Upper lobe of right lung (tissue), 1 donor: ENCODE measurements at places on chromosomes 5 and 9. TPM values are rescaled to one million over a fixed set of nuclear protein-coding genes. Genes with fewer than 3 reads are reported as not detected.

Gene SKIC3
- 68.7 TPM for total RNA-seq

Gene SH3RF2
- total RNA-seq: 12.4 TPM

Gene ARAP3
- total RNA-seq: 42.4 TPM

Gene RRAGA
- 71.4 TPM for total RNA-seq

Gene TAF11L10
- total RNA-seq: not detected

Gene RLN2
- not detected for total RNA-seq

Gene CCDC112
- total RNA-seq: 6.6 TPM

Gene NR6A1
- total RNA-seq: 4.0 TPM

Gene CPLANE1
- 18.7 TPM for total RNA-seq

Gene HSPB3
- total RNA-seq: 1.1 TPM

Gene MRPL36
- 29.4 TPM for total RNA-seq

Gene GARNL3
- 8.0 TPM for total RNA-seq

Gene PCDHB16
- total RNA-seq: 4.1 TPM

Gene SV2C
- 0.32 TPM for total RNA-seq

Gene SPATA31A3
- total RNA-seq: not detected

Gene SLC4A9
- total RNA-seq: 0.23 TPM

Gene CDHR2
- 0.35 TPM for total RNA-seq

DNA sequence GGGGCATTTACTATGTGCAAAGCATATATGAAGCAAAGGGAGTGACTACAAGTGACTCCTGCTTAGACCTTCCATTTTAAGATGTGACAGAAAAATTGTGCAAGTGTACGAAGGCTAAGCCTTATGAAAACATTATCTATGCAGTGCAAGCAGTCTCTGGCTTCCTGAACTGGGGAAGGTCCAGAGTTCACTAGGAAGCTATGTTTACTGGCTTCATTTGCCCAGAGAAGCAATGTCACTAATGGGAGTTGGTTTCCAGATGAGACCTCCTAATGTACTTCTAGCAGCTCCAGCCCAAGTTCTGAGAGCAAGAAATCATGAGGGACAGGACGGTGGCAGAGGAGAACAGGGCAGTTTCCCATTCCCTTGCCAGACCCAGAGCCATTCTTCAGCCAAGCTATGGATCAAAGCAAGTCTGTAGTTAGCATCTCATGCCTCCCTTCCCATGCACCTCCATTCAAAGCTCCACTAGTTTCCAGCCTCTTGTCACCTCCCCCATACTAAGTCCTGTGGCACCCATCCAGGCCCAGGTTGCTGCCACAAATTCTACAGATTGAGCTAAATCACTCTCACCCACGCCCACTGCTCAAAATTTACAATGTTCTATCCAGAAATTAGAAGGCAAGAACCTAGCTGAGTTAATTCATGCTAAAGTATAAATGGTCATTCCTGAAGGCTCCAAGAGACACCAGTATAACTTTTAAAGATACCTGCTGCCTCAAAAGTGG lies 21.8 kb downstream of the MCTP1 start:
- no peak for DNase-seq

DNA sequence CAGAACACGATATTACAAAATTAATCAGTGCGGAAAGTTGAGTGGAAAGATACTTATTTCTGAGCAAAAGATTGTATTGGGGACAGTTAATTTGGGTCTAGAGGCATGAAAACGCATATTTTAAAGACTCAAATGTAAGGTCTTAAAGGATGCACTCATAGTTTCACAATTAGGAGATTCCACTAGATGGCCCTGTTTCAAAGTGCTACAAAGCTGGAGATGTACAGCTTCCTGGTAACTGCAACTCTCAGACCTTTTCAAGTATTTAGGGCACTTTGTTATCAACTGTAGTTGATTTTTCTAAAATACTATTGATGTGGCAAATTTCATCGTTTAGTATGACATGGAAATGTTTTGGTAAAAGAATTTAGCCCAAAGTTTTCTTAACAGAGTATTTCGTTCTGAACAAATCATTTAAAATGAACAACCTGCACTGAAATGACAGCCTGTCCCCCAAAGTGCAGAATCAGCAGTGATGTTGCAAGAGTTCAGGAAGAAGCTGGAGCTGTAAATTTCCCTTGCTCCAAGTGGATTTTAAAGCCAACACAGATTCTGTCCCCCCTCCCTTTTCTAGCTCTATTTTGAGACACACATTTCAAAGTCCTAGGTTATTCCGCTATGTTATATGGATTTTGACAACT lies 16.2 kb upstream of the NDUFB6 start:
- no peak for DNase-seq

- DNase-seq: no peak
Observed at GRCh38 chr9:126320158-126320922, 6.3 kb upstream of the MVB12B start.

- no peak for DNase-seq
Observed at GRCh38 chr9:21591221-21592062, 109.3 kb upstream of the IFNE start.

- no peak for DNase-seq
Observed at GRCh38 chr9:136975644-136976043, 1.7 kb upstream of the PTGDS start.

- no peak for DNase-seq
Observed at GRCh38 chr5:125421006-125421405, 674.6 kb upstream of the ZNF608 start.

DNA sequence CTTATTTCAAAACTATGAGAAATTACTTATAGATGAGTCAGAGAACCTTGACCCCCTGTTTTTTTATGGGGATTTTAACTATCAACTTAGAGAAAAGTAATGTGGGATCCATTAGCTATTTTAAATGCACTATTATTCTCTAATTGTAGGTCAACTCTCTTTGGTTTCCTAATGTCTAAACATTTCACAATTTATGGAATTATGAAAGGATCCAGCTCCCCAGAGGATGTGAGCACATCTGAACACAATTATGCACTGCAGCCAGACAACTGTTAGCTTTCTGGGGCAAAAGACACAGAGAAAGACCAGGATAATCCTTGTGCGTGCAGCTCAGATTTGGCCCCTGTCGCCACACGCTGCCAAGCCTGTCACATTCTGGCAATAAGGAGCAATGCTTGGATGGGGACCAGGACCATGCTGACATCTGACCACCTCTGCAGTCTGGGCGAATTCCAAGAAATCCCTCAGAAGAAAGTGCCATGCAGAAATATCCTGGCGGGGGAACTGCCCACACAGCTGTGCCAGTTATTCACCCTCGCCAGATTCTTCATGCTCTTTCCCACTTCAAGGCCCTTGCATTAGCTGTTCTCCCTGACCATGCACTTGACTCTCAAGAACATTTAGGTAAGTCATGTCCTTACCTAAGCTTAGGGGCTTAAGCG lies 22.2 kb upstream of the CMBL start:
- DNase-seq: no peak

GRCh38 chr5:103424026-103424425 lies 138.6 kb downstream of the NUDT12 start:
- no peak for DNase-seq

GRCh38 chr9:78131969-78132700 lies 100.5 kb upstream of the GNAQ start:
- no peak for DNase-seq

DNA sequence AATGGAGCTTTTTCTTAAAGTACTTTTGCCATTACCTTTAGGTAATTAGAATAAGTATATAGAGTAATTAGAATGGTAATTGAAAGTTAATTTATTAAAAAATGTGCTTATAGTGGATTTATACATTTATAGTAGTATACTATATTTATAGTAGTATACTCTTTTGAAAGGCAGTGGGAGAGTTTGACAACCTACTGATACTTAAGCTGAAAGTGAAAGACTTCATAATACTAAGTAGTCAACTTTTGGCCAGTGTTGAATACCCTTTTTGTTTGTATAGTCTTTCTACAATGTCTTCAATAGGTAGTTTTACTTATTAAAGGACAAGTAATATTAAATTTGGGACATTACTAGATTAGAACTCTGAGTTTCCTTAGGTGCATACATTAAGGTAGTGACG lies 12.9 kb downstream of the SREK1 start:
- DNase-seq: no peak

DNA sequence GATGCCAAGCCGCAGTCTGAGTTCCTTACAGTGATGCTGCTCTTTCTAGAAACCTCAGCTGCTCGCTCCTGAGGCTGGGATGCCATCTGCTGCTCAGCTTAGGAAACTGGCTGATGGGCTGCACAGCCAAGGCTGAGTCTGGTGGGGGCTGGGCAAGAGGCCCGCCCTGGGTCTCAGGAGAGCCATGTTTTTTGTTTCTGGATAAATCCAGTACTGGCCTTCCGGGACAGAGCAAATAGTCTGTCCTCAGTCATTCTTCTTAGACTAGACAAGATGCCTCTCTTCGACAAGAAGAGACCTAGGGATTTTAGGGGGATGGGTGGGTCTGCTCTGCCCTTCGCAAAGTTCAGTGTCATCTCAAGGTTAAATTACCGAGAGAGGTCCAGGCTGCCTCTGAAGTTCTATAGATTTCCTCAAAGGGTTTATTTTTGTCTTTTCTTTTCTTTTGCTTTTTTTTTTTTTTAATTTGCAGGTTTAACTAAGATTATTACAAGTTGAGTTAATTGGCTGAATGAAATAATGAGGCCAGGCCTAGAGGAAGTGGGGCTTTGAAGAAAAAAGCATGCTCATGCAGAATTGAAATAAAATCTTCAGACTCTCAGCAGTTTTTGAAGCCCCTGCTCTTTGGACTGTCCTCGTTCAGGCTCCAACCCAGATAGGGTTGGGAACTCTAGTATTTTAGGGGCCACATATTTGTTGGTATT lies 30.6 kb upstream of the MATR3 start:
- peak; percentile 88 for DNase-seq

DNA sequence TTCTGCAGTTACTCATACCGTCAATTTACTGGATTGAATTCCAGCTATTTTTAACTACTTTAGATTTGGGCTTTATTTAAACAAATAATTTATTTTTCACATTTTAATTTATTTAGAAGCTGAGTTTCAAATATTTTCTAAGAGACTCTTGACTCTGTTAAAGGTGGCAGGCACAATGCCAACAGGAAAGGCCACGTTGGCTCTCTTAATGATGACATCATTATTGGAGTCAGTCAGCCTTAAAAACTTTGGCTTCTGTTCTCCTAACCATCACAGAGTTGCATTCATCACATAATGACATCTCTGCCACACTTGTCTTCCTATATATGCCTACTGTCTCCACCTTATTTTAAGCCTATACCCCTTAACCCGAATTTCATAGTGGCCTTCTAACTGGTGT lies 172.3 kb upstream of the PLPPR1 start:
- DNase-seq: no peak

DNA sequence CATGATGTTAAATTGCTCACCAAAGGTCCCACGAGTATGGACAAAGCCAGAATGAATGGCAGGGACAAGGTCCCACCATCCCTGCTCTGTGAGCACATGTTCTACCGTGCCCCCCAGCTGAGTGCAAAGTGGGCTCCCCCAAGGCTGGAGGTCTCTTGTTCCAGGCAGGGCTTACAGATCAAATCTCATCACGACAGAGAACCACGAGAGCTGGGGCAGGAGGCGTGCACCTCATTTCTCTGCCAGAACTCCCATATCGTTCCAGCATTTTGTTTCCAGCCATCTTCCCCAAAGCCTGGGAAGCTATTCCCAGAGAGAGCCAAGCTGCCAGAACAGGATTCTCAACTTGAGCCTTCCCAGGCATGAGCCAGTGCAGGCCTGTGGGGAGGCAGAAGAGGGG lies 108.5 kb downstream of the ZNF354C start:
- peak; percentile 43 for DNase-seq

DNA sequence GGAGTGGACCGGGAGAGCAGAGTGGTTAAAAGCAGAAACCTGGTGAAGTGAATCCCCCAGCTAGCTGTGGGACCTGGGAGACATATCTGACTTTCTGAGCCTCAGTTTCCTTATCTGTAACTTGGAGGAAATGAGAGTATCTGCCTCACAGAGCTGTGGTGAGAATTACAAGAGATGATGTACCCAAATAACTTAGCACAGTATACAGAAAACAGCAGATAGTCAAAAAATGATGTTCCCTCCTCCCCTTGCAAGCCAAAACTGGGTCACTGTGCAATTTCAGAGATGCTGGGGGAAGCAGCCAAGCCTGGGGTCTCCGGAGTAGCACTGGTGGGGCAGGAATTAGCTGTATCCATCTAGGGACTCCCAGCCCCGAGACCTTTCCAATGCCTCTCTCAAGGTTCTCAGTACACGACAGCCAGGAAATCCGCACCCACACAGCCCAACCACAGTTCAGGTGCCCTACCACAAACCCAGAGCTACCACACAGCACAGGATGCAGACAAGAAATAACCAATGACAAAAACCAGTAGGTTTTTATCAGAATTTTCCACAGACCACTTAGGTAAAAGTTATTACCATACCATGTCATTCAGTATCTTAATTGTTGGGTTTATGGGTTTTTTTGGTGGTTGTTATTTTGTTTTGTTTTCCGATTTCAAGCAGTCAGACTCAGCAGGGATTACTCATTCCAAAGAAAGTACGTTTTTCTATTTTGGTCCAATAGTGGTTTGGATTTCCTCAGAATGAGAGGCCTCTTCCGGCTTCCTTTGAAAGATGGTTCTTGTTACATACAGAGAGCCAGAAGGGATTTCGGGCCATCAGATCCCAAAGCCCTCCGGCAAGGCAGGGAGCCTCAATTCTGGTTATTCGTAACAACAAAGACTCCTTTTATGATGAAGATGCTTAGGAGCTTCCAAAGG lies 4.9 kb upstream of the HRH2 start:
- no peak for DNase-seq

GRCh38 chr9:6761306-6761705 lies 3.5 kb downstream of the KDM4C start:
- DNase-seq: no peak

DNA sequence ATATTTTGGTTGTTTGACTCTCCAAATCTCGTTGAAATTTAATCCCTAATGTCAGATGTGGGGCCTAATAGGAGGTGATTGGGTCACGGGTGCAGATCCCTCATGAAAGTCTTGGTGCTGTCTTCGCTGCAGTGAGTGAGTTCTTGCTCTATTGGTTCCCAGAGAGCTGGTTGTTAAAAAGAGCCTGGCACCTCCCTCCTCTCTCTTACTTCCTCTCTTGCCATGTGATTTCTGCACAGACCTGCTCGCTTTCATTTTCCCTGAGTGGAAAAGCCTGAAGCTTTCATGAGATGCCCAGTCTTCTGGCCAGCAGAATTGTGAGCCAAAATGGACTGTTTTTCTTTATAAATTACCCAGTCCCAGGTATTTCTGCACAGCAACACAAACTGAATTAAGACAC lies 221.6 kb downstream of the MAT2B start:
- DNase-seq: no peak

DNA sequence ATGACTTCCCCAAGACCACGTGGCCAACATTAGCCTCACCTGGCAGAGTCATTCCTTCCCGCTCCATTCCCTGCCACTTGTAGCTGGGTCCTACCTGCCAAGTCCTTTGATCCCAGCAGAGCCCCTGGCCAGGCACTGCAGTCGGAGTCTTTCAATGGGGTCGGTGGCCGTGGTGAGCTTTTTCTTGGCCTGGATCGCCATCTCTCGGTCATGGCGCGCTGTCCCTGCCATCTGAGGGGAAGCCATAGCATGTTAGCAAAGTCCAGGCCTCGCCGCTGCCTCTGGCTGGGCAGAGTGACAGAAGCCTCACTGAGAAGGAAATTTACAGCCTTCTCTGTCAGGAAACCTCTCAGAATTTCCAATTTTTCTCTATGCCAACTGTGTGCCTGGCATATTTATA lies 17.5 kb downstream of the CAPSL start:
- DNase-seq: no peak
